Erythroblast (primary cell): ENCODE measurements at places on chromosomes 6 and 20.

DNA sequence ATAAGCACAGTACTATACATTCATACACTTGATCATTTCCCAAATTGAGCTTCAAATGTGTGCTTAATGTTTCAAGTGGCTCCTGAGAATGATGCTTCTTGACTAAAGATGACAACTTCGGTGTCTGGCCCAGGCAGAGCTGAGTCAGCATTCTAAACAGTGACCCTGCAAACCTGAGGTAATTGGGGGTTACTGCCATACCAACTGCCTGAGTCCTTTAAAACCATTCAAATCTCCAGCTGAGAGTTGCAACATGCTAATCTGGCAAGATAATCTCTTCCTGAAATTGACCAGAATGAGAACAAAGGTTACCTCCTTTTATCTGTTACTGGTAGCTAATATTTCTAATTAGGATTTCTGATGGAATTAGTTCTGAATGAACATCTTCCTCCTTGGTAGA lies 8.2 kb downstream of the BACH2 start:
- peak; percentile 3 for DNase-seq

GRCh38 chr20:25282796-25283195 lies 34.9 kb downstream of the PYGB start:
- no peak for DNase-seq

- no peak for DNase-seq
Observed at GRCh38 chr6:137967689-137968454, 100.8 kb downstream of the TNFAIP3 start.

- peak; percentile 13 for DNase-seq
Observed at GRCh38 chr6:2876210-2877056, 26.7 kb downstream of the SERPINB9 start.

GRCh38 chr6:121652726-121653623 lies 217.5 kb downstream of the GJA1 start:
- DNase-seq = no peak

GRCh38 chr6:148508401-148509041 lies 165.9 kb downstream of the SASH1 start:
- DNase-seq = no peak
